ENCODE measurements at places on chromosomes 5 and 9.

DNA sequence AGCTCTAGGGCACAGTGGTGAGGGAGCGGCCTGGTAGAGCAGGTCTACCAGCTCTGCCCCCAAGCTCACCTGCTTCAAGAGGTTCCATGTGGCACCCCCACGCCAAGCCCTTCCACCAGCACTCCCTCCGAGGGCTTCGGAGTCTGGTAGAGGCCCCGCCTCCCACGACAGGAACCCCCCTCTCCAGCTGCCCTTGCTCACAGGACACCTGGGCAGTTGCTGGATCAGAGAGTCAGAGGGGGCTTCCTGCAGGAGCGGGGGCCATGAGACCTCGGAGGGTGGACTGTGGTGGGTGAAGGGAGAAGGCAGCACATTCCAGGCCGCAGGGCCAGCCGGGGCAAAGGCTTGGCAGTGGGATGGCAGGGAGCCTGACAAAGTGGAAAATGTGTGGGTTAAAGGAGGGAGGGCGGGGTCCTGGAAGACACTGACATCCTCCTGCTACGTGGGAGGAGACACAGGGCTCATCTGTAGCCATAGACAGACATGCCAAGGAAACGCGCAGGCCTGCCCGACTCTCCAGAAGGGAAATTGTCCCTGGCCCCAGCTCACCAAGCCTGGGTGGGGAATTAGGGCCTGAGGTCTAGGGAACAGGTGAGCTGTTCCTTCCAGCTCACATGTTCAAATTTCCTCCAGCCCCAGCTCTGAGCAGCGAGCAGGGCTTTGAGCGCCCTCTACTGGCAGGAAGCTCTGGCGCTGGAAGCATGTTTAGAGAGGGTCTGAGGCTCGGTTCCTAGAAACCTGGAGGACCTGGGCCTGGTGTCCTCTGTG, 74.2 kb downstream of the NTNG2 start:
- peak; percentile 79 for DNase-seq

DNA sequence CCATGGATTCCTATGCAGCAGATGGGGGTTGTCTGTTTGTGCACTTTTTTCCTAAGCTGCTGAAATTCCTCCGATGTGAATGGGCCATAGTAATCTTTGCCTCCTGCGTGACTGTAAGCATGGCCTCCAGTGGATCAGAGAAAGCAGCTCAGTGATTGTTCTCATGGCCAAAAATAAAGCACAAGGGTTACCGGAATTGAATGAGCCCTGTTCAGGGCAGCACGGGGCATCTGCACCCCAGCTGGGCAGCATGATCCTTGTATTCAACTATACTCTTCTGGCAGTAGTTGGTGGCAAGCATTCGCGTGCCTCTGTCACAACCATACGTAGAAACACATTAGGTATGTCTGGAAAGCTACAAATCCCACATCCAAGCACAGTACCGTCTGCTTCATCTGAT, 193.9 kb downstream of the RORB start:
- DNase-seq, result no peak

DNA sequence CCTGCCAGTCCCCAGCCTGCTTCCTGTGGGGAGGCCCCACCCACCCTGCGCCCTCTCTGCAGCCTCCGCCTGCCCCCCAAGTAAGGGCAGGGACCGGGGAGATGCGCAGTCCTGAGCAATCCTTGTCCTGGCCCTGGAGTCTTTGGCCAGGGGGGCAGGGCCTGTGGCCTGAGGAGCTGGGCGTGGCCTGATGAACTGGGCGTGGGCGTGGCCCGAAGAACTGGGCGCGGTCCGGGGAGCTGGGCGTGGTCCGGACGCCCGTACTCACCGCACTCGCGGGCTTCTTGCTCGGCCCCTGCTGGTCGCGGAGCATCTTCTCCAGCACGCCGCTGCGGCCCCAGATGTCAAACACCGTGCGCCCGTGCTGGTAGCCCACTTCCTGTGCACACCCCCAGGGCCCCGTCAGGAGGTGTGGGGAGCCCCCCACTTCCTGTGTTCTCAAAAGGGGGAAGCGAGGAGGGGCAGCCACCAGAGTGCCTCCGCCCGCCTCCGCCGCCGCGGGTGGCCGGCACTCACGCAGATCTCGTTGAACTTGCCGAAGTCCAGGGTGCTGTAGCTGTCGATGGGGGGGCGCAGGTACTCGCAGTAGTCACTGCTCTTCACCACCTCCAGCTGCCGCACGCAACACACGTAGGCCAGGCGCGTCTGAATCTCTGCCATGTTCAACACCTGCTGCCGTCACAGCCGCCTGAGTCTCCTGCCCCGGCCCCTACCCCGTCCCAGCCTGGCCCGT, 2.7 kb upstream of the NSMF start:
- DNase-seq, result no peak

- no peak for DNase-seq
These were observed 32.1 kb upstream of the TCF7 start for GRCh38 chr5:134082264-134082992.

- DNase-seq, result no peak
These were observed 640 bp downstream of the SURF4 start for GRCh38 chr9:133375116-133375723.

All from NCI-H2029 (cell line).